Erythroblast (primary cell): ENCODE measurements at places on chromosomes 7 and 10.

GRCh38 chr7:129610709-129611245 is 743 bp upstream of the NRF1 start:
- peak; percentile 56 for DNase-seq

DNA sequence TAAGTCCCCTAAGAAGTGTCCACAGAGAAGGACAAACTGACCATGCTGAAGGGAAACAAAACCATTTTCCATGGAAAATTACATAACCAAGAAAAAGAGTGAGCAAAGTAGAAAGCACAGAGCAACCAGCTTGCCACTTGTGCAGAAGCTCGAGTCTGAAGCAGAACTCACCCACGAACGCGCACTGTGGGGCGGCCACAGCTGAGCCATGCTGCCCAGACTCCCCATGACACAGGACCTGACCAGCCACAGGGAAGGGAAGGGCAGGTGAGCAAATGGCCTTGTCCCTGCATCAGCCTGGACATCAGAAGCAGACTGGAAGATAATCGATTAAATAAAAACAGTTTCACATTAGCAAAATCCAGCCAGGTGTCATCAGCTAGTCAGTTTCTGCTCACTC is 95.7 kb downstream of the TCERG1L start:
- DNase-seq, result no peak

DNA sequence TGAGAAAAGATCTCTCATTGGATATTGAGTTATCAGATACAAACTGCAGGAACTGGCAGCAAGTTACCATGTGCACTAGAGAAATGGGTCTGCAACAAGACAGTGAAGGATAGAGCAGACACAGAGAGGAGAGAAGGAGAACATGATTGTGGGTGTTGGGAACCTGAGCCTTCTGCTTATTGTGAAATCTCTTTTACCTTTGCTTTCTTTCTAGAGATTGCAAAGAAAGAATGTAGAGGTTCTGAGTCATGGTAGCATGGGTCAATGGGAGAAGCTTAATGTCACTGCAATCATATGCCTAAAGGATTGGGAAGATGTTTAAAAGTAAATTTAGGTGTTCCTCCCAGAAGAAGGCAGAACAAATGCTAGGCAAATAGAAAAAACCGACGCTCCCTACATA is 821.4 kb downstream of the CCSER2 start:
- DNase-seq, result no peak

DNA sequence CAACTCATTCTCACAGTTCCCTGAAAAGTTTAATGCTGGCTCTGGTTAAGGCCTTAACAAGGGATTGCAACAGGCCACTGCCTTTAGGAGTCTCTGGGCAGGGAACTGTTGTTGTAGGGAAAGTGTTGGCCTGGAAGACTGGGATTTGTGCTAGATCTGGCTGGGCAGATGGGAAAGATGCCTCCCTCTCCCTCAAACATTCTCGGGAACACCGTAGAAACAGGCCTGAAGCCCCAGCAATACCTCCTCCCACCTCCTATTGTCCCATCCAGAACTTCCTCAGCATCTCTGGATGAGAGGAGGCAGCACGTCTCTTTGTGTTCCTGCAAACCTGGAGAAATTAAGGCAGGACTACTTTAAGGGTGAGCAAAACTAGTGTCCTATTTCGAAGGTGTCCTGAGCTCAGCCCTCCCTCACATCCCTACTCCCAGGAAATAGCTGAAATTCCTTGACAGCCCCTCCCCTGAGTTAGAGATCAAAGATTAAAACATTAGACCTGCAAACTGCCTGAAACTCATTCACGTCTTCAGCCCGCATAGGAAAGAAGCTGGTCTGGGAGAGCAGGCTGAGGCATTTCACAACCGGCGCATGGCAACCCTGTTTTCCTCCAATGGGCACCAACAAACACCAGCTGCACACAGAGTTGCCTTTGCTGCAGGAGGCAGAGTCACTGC is 10.9 kb upstream of the MAP3K8 start:
- DNase-seq, result no peak

DNA sequence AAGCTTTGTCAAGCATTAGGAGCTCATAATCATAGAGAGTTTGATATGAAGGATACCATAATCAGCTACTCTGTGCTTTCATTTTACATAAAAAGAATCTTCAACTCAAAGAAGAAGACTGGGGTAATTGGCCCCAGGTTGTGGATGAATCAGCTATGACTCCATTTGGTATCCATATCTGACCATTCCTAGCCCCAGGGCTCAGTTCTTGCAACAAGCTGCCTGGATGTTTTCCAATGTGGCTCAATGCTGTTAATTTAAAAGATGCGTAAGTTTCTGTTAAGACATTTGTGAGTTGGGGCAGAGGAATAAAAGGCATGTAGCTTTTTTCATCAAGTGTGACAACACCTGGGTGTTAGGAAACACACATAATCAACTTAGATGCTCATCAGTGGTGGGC is 951.1 kb downstream of the NRG3 start:
- no peak for DNase-seq

DNA sequence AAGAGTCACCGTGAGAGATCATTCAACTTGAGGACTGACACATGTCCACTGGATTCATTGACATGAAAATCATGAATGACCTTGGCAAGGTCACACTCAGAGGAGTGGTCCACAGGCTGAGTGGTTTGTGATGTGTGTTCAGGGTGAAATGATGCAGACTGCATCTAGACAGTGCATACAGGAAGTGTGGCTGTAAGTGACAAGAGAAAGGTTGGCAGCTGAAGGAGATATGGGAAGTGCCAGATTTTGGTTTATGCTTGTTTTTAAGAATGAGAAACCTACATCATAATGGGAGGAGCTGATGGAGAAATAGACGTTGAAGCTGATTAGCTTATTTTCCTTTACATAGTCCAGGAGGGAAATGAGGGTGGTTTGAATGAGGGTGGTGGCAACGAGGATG is 64.8 kb upstream of the VIPR2 start:
- DNase-seq, result no peak

DNA sequence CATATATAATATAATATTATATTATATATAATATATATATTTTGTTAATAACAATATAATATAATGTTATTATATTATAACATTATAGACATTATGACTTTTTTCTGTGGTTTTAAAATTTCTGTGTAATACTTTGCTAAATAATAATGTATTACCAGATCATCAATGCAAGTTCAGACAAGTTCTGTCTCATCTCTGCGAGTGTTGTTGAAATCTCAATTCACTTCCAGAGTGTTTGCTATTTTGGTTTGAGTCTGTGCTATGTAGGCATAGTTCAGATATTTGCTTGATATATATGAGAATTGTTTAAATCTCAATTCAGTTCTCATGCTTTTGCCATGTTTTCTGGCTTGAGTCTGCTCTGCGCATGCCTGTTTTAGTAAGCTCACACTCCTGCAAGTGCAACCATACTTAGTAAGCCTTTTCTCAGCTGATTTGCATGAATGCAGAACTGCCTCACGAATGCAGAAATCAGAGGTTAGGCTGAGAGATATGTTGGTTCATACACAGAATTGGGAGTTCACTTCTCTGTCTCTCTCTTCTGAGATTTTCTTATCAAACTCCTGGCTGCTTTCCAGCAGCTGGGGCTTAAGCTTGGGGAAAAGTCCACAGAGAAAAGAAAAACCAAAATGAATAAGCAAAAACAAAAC is 830.2 kb upstream of the SORCS1 start:
- no peak for DNase-seq

DNA sequence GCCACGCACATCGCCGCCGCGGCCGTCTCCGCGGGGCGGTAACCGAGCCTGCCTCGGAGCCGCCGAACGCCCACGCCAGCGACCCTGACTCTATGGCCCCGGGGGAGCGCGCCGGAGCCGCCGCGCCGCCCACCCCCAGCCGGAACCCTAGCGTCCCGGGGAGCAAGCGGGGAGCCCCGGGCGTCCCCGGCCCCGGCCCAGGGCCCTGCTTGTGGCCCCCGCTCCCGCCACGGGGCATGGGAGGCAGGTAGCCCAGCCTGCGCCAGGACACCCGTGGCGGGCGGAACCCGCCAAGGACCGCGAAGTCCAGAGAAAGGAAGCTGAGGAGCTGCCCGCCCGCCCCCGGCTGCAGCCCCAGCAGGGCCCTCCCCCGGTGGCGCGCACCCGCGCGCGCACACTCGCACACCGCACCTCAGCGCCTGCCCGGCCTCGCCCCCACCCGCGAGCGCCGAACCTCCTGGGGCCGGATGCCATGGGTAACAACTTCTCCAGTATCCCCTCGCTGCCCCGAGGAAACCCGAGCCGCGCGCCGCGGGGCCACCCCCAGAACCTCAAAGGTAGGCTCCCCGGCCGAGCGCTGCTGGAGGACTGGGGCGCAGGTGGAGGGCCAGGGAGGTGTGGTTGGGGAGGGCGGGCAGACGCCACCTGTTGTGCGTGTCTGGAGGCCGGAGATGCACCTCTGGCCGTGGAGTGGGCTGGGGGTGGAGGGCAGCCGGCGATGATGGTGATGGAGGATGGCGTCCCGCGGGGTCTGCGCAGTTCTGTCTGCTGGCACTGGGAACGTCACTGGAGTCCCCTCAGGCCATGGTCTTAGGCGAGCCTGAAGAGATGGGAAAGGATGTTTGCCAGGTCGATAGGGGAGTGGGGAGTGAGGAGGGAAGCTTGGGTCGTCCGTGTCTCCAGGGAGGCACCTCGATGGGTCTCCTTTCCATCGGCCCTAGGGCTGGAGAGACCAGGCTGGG is 692 bp downstream of the NEURL1 start:
- DNase-seq, result no peak

DNA sequence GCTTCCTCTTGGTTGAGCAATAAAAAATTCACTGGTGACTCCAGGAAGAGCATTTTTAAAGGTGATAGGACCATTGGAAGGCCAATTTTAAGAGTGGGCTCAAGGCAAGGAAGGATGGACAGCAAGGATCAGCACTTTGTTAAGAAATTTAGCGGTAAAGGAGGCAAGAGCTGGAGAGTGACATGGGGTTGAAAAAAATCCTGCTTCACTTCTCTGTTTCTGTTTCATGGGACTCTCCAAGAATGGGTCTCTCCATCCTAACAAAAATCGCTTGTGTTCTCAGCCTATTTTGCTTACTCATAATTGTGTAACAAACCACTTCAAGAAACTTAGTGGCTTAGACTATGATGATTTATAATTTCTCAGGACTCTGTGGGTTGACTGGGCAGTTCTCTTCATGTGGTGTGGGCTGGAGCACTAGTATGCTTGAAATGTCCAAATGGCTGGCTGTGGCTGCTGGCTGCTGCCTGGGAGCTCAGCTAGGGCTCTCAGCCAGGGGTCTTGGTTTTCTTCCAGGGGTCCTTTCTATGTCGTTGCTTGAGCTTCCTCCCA is 59.8 kb upstream of the ZNRF2 start:
- no peak for DNase-seq

DNA sequence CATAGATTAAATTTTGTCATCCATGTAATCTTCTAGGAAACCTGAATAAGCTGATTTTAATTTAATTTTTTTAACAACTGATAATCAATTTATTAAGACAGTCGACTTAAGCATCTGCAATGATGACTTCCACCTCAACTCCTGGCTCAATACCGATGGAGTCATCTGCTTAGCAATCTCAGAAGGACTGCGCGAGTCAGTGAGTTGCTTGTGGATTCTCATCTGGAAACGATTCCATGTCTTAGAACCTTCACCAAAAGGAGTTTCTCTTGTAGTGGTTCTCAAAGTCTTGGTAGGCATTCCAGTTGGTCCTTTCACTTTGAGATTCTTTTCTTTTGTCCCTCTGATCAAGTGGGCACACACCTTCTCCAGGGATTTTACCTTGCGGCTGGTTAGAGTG is 85.5 kb downstream of the XRCC2 start:
- no peak for DNase-seq

DNA sequence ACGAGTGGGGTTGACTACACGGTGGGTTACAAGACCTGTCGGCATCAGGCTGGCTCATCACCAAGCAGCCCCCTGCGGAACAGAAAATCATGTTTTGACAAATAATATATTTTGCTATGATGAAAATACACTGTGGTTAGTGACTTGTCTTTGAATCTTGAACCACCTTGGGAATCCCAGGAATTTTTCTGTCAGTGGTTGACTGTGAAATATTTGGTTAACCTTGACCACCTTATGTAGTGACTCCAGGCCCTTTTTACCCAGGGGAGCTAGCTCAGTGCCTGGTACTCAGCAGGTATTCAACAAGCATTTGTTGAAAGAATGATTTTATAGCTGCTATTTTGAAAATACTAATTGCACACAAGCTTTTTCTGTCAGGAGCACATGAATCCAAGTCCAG is 406.0 kb downstream of the PHF14 start:
- DNase-seq, result no peak

GRCh38 chr7:84314263-84314662 is 119.7 kb upstream of the SEMA3A start:
- DNase-seq, result no peak

- no peak for DNase-seq
Measured at GRCh38 chr7:44195889-44196288, 4.9 kb upstream of the YKT6 start.

DNA sequence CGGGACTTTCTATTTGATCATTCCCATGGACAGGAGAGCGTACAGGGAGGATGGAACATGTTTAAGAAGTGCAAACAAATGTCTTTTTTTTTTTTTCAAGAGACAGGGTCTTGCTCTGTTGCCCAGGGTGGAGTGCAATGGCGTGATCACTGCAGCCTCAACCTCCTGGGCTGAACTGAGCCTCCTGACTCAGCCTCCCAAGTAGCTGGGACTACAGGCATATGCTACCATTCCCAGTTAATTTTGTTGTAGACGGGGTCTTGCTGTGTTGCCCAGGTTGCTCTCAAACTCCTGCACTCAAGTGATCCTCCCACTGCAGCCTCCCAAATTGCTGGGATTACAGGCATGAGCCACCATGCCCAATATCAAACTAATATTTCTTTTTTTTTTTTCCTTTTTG is 40.5 kb downstream of the SPDYE5 start:
- no peak for DNase-seq
